ENCODE measurements at places on chromosomes 11 and 22.

DNA sequence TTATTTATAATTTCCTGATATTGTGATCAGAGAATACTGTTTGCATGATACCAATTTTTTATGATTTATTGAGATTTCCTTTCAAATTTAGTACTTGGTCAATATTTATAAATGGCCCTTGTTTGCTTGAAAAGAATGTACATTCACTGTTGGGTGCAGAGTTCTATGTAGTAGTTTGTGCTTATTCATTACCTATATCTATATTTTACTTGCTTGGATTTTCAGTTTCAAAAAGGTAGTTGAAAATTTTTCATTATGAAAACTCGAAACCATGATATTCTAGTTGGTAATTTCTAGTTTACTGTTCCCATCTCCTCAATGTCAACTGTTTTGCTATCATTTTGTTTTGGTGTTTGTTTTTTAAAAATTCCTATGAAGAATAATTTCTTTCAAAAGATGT, 155.7 kb downstream of the AASDHPPT start:
- no peak for DNase-seq

- DNase-seq: no peak
These were observed 30.0 kb upstream of the FLI1 start for GRCh38 chr11:128663824-128664223.

DNA sequence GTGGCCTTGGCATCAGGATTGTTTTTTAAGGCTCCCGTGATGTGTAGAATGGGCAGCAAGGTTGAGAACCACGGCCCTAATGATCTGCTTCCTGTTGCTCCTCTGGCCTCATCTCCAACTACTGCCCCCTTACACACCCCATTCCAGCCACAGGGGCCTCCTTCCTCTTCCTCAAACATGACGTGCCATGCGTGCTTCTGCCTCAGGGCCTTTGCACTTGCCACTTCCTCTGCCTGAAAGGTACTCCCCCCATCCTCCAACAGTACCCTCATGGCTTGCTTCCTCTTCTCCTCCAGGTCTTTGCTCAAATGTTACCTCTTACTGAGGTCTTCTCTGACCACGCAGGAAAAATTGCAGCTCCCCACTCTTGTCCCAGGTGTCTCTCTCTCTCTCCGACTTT, 93.9 kb upstream of the CSNK2A3 start:
- DNase-seq: no peak

DNA sequence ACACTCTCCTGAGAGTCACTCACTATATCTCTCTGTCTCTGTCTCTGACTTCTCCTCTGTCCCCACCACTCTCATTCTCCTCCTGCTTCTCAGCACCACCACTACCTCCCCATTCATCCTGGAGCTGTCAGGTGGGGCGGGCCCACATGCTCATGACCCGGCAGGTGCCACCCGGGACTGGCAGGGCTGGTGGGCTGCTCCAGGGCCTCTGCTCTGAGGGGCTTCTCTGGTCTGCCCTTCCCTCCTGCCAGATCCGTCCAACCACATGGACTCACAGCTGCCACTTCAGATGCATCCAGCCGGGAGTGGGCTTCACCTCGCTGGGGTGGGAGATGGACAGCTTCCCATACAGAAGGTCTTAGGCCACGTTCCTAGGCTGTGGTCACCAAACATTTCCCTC, 4.8 kb upstream of the EMID1 start:
- no peak for DNase-seq

DNA sequence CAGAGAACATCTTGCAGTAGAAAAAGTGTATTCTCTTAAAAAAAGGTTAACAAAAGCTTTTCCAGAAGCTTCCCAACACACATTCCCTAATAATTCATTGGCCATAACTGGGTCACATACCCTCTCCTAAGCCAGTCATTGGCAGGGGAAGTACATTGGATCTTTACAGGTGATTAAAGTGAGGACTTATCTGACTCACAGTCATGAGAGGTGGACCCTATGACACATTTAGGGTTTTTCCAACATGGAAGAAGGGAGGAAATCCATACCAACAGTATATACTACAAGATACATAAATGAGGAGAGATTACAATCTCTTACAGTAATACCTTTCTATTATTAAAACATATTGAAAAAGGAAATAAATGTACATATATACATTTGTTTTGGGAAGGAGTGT, 72.2 kb downstream of the CCDC73 start:
- no peak for DNase-seq

DNA sequence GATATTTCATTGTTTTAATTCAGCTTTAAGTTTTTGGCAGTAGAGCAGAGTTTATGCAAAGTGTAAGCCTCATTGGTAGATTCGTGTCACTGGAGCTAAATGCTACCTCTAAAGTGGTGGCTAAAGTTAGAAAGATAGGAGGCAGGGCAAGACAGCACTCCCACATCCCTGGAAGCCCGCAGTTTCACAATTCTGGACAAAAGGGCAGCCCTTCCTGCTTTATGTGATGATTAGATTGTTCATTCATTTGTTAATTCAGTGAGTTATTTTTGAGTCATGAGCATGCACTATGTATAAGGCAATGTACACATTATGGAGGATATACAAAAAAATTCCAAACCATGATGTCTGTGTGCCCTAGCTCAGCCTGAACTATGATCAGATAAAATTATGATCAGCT, 52.1 kb upstream of the EIF3M start:
- no peak for DNase-seq

DNA sequence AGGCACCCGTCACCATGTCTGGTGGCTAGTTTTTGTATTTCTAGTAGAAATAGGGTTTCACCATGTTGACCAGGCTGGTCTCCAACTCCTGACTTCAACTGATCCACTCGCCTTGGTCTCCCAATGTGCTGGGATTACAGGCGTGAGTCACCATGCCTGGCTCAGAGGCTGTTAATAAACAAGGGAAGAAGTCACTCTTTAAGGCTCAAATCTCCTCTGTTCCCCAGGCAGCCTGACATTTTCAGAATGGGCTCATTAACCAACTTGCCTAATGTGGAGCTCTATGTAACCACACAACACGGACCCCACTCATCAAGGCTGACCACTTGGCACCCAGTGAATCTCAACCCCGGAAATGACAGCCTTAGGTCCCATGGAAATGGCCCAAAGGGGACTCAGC, 24.1 kb downstream of the APOL3 start:
- no peak for DNase-seq

- no peak for DNase-seq
These were observed 135.3 kb upstream of the ZBED5 start for GRCh38 chr11:10993186-10993585.

DNA sequence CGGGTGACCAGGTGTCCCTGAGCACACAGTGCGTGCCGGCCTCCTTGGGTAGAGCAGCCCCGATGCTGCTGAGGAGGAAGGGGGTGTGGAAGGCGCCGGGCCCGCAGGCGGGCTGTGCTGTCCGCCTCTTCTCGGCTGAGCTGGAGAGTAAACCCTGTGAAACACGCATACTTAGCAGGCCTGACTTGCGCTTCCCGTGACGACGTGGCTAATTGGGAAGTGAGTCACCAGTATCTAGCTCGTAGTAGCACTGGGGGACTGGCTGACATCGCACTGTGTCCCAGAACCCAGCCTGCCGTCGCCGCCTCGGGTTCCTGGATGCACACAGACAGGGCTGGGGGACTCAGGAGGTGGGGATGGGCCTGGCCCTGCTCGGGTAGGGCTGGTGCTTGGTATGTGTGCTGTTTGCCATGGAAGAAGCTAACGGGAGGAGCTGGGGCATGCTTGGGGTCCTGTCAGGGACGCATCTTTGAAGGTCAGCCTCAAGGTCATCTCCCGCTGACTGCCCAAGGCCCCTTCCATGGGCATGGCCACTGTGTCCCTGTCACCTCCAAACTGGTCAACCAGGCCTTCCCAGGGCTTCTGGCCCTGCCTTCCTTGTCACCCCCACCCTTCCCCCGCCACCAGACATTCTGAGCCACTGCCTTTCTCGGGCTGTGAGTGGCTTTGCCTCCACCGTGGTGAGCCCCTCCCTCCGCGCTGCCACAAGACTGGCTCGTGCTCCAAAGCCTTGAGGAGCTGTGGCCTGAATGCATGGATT, 1327.0 kb downstream of the BRD1 start:
- peak; percentile 75 for DNase-seq

DNA sequence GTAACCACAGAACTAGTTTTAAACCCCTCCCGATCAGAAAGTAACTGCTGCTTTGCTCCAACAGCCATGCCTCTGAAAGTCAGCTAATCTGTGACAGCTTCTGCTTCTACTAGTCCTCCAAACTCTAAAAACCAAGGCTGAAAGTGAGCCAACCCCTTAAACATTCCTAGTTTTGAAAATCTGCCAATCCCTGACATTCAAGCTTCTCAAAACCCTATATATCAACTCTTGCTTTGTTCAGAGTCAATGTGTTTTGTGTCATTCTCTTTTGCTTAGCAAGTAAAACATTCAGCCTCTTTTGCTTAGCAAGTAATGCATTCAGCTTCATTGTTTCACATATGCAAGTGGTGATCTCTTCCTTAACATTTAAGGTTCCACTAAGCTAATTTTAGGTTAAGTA, 56.9 kb downstream of the ATG16L2 start:
- no peak for DNase-seq

GRCh38 chr11:8871171-8871775, 39.7 kb upstream of the AKIP1 start:
- no peak for DNase-seq

DNA sequence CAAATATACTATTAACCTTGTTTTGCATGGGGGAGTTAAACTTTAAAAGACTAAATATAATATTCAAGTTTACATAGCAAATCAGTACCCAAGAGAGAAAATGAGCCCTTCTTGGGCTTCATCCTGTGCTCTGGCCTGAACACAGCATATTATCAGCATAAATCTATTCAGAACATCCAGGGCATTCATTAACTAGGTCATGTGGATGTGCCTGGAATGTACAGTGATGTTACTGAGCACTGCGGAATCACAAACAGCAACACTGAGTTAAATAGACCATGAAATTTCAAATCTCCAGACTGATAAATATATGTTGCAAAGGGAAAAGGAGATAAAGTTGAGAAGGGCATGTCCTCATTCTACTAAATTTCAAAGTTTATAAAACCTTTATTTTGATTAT, 426.4 kb downstream of the AASDHPPT start:
- DNase-seq: no peak

DNA sequence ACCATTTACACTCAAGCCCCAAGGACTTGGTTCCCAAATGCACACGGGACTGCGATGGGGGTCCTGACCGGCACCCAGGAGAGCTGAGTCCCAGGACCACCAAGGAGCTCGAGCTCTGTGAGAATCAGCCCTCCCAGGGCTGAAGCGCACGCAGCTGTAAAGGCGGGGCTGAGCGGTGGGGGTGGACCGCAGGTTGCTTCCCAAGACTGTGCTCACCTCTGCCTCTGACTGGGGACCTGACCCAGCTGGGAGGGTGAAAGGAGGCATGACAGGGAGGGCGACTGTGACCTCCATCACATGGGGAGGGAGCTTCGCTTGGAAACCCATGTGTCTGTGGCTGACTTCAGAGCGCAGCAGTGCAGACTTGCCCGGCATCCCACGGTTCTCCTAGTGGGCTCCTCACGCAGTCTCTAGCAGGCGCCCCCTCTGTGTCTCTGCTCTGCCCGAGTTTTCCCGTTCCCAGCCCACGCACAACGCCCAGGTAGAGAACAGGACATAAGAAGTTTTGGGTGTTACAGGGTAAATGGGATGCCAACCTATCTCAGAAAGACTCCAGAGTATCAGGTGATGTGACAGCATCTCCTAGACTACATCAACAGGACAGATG, 15.4 kb upstream of the NAP1L4 start:
- DNase-seq: no peak

DNA sequence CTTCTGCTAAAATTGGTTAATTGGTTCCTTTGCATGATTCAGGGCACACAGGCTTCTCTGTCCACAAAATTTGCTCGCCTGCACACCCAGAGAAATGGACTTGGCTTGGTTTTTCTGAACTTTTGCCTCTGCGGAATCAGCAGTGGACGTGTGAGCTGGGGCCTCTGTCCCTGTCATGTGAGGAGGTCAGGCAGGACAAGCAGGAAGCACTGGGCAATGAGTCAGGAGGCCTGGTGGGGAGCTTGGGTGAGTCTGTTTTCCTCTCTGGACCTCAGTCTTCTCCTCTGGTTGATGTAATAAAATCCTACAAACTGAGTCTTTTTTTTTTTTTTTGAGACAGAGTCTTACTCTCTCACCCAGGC, 10.4 kb upstream of the CELSR1 start:
- DNase-seq: peak; percentile 37

DNA sequence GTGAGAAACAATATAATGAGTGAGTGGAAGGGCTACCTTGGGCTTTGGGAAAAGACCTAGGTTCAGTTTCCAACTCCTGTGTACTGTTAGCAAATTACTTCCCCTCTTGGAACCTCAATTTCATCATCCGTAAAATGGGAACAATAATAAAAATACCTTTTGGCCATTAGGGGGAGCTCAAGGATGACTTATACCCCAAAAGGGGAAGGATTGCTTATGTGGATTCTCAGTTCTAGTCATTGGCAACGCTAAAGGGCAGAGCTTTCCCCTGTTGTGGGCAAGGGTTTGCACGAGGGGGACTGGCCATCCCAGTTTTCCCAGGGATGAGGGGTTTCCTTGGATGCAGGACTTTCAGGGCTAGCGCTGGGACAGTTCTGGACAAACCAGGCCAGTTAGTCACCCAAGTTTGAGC, 3.1 kb upstream of the COMMD9 start:
- DNase-seq: no peak

DNA sequence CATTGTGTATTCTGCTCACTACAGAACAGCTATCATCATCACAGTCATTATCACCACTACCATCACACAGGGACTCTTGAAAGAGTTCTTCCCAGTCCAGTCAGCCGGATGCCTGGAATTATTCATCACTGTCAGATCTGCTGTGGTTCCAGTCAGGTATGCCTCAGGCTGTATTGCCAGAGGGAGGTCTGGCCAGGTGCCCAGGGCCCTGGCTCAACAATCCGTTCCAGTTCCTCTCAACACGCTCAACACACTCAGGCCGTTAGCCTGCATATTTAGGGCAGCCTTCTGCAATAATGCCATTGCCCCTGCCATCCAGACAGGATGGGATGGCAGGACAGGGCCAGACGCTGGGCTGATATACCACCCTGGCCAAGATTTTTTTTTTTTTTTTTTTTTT, 28.6 kb upstream of the RASL10A start:
- no peak for DNase-seq

DNA sequence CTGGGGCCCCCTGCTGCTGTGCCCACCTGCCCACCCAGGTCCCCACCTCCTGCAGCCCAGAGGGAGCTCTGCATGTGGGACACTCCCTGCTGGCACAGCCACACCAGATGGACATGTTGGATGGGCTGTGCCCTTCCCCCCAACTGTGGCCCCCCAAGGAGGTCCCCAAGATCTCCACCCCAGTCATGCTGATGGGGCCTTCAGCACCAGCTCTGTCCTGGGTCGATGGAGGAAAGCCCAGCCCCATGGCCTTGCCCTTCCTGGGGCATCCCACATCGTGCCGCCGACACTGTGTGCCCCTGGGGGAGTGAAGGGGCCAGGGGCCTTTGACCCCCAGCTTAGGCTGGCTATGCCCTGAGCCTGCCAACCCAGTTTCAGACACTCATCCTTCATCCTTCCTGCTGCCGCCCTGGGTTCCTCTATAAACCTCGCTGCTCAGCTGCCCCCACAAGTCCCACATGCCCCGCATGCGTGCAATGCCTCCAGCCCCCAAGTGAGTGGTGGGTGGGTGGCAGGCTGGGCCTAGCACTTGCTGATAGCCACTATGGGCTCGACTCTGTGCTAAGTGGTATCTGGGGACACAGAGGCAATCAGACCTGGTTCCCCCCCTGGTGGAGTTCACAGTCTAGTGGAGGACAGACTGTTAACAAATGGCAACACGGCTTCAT, 3.9 kb upstream of the DPP3 start:
- no peak for DNase-seq

Data from chondrocyte (in vitro differentiated cells).